ENCODE measurements at places on chromosomes 2 and 18. TPM values are rescaled to one million over a fixed set of nuclear protein-coding genes. Genes with fewer than 3 reads are reported as not detected.

ZSCAN30 gene
- 26.3 TPM for total RNA-seq

DNA sequence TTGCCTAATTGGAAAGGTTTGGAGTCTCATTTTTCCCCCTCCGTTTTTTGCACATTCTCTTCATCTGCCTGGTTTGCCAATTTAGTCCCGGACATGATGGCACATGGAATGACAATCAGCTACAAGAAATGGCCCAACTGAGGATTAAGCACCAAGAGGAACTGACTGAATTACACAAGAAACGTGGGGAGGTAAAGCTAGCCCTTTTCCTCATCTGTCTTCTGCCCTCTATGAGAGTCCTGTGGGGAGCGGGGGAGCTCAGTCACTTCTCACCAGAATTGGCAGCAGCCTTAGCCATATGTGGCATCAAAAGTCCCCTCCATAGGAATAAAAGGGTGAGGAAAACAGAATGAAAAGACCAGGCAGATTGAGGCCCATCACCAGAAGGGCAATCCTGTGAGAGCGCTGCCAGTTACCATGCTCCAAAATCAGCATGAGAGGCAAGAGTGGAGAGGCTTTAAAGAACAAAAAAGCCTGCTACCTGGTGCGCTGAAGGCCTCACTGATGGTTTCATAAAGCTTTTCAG is 11.6 kb downstream of the ATG16L1 start:
- H3K4me3 ChIP-seq, result no peak overlapping the region
- no peak overlapping the region for H3K27ac ChIP-seq
- no peak for DNase-seq

MAP3K19 gene
- total RNA-seq, result not detected

TMEM169 gene
- 1.6 TPM for total RNA-seq
